ENCODE measurements at places on chromosomes 1 and 21. TPM values are rescaled to one million over a fixed set of nuclear protein-coding genes. Genes with fewer than 3 reads are reported as not detected.
A peak's percentile ranks its signal among the peaks of the same experiment; 100 is the strongest.

DNA sequence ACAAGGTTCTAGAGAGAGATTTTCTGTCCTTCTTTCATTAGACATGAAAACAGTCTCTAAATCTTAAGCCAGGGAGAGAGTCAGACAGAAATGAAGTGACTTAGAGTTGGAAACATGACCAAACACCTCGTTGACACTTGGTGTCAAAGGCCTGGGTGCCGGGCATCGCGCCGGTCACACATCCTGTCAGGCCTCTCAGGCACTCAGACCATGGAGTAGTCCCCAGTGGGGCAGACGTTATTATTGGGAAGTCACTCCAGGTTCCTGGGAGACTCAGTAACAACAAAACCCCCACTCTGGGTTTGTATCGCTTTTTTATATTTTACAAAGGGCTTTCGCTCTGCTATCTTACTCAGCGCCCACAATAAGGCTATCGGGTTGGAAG is 25.8 kb downstream of the KCNN3 start:
- DNase-seq: no peak

DNA sequence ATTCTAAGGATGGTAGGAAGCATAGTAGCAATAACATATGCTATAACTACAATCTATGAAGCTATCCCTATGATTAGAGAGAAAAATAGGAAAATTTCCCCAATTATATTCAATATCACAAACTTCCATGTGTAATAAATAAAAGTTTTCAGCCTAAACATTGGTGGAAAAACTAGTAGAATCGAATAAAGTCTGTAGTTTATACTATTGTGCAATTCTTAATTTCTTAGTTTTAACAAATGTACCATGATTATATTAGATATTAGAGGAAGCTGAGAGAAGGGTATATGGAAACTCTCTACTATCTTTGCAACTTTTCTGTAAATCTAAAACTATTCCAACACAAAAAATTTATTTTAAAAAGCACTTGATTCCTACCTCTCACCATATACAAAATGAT is 13.8 kb upstream of the GFI1 start:
- no peak for DNase-seq

DNA sequence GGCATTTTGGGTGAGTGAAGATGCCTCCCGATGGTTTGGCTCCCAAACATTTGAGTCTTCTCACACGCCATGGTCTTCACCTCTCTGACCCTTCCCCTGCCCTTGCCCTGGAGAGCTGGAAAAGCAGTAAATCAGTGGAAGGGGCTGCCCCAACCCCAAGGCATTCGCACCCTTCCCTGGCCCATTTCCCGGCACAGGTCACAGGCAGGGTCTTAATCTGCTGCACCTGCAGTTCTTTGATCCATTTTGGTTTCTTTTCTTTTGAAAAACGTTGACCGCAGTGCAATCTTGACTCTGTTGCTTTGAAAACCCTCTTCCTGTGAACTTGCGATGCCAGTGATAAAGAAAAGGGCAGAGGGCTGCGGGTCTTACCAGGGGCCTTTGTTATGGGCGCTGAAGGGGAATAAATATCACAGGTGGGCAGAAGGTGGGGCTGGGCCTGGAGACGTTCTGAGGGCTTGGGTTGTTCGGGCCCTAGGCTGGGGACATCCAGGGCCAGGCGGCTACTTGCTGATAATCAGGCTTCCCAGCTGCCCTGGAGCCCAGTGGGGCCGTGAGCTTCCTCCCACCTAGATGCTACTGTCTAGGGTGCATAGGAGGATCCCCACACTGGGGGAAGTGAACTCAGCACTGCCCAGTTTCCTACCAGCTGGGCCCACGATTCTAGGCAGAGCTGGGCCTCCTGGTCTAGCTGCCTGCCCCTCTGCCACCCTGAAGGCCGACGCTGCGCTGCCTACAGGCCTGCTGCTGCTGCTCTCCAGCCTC is 38.6 kb upstream of the EPS8L3 start:
- DNase-seq: no peak

DNA sequence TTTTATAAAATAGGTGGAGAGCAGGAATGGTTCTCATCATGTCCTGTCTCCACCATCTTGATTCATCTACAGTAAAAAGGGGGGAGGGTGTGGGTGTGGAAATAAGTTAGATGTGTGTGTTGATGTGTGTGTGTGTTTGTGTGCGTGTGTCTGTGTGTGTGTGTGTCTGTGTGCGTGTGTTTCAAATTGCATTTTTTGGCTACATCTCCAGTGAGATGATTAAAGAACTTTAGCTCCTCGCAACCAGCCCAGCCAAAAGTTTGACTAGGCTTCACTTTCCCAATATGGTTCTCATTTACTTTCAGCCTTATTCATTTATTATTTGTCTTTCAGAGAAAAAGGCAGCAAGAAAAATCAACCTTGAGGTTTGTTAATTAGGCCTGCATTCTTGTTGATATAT is 14.7 kb upstream of the HAO2 start:
- no peak for DNase-seq

DNA sequence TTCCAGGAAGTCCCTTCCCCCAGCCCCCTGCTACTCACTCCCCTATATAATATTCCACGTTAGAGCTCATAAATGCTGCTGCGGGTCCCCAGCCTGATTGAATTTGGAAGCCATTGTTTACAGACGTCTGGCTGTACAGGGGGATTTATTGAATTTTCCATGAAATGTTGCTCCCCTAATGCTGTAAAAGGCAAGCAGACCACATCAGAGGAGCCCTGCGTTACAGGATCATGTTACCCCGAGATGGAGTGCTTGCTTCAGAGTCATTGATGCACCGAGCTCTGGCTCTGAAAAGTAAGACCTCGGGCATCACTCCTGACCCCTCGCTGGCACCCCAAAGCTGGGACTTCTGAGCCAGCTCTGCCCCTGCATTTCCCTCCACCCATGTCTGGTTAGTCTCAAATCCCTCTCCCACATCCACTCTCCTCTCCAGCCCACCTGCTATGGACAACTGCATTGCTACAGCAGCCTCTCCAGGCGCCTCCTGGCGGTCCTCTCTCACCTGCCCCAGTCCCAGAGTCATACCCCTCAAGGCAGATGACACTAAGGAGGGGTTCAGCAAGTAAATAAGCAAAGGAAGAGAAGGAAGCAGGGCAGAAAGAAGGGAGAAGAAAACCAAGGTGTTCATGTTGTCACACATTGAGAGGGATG is 127.8 kb downstream of the TMEM53 start:
- no peak for DNase-seq

DNA sequence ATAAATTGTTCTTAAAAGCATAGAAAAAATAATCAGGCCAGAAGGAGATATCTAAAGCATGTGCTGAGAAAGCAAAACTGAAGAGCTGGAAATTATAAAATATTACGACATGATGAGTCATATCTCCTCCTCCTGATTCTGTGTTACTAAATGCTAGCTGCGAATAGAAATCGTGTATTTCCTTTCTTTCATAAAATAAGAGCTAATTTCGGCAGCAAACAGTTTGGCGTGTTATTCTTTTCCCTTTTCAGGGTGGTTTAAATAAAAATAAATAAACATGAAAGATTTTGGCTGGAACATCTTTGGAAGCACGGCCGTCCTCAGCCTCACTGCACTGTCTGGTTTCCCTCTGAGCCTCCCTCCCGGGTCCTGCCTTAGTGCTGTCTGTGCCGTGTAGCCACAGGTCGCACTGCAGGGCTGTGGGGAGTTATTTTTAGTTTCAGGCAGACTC is 56.0 kb downstream of the ADARB1 start:
- DNase-seq: peak; percentile 84

DNA sequence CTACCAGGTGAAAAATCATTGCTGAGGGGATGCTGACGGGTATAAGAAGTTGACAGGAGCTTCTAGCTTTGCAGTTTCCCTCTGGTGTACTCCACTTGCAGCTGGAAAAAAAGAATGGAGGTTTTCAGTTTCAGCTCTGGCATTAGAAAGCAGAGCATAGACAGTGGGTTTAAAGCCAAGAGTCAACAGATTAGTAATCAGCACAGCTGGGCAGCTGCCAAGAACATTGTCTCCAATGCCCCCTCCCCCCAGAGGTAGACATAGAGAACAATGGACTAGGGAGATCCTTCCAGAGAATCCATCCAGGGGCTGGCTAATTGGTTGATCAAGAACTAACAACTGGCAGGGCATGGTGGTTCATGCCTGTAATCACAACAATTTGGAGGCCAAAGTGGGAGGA is 10.1 kb upstream of the ZBTB8B start:
- no peak for DNase-seq

GRCh38 chr1:173014160-173014559 is 36.6 kb downstream of the TNFSF18 start:
- DNase-seq: no peak

GRCh38 chr1:23214640-23215039 is 2.7 kb downstream of the HTR1D start:
- DNase-seq: peak; percentile 24

GRCh38 chr1:180646547-180646946 is 14.7 kb downstream of the XPR1 start:
- no peak for DNase-seq

GRCh38 chr21:42009018-42009830 is 936 bp downstream of the ZBTB21 start:
- DNase-seq: peak; percentile 81

- DNase-seq: no peak
These were observed 26.4 kb downstream of the KCNA10 start for GRCh38 chr1:110492573-110492972.

DNA sequence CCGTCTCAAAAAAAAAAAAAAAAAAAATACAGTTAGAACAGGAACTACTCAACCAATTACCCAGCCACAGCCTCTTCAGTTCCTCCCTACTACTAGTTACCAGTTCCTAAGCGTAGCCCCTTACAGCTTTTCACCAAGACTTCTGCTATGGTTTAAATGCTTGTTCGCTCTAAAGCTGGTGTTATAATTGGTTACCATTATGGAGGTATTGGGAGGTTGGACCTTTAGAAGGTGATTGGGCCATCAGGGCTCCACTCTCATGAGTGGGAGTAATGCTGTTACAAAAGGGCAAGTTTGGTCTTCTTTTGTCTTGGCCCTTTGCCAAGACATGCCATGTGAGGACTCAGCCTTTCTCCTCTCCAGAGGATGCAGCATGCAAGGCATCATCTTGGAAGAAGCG is 3.0 kb upstream of the SMPDL3B start:
- DNase-seq: no peak

- peak; percentile 3 for DNase-seq
These were observed at the start of gene PRDM16 for GRCh38 chr1:3068564-3069431. PRDM16 (plus strand) TSS chr1:3069203; CDS start chr1:3069260, 57 bp downstream.

DNA sequence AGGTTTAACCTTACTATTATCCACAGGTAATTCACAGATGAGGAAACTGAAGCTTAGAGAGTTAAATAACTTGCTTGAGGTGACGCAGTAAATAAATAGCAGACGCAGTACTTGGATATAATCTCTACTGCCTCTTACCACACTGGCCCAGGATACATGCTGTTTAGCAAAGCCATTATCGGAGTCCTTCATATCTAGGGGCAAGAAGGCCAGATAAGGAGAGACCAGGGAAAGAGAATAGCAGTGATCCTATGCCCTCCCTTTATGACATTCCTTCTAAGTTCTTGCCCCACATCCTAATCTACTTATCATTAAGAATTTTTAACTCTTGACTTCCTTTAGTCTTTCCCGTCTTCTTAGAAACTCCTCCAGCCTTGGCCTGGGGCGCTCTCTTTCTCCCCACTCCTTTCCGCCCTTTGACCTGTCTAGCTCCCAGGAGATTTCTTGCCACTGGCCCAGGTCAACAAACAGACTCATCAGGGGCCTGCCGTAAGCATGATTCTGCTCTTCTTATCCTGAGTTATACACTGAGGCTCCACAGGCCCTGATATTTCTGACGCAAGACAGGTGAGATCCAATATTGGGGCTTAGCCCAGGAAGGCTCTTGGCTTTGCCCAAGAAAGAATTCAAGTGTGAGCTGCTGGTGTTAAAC is 11.4 kb upstream of the SLAMF1 start:
- DNase-seq: no peak

SV2A gene
- total RNA-seq: 16.4 TPM

OPTC gene
- not detected for total RNA-seq

OR2M3 gene
- not detected for total RNA-seq

TFF3 gene
- total RNA-seq: not detected

ACTL8 gene
- total RNA-seq: 0.28 TPM

TRABD2B gene
- total RNA-seq: not detected

PIK3C2B gene
- 1.1 TPM for total RNA-seq
